Activated effector memory CD4-positive, alpha-beta T cell treated with Interleukin-2 at 50 U/mL for 16 hours (primary cell): ENCODE measurements at places on chromosomes 6 and 20.

GRCh38 chr20:1569415-1569881 lies 11.9 kb upstream of the SIRPD start:
- DNase-seq = no peak

DNA sequence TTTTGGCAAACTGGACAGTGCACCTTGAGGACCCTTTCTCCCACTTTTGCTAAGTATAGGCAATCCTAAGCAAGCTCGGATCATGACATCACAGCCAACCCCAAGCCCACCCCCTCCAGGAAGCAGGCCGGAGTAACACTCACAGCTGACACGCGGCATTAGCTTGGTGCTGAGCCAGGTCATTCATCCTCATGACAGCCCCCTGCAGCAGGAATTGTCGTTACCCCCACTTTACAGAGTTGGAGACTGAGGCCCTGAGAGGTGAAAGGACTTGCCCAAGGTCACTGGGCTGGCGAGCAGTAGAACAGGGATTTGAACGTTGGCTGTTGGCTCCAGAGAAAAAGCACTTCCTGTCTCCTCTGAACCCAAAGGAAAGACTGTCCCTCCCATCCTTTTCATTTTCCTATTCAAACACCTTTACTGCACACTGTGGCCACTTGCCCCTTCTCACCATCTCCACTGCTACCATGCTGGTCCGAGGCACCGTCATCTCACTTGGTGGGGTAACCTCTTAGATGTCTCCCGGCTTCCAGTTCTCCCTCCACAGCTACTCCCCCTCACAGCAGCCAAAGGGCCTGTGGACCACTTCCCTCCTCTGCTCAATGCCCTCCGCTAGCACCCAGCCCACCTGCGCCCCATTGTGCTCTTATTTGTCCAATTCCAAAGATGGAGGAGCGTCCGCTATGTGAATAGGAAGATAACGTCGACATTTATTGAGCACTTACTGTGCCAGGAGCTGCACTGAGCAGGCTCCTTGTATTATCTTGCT lies 84.7 kb downstream of the PREX1 start:
- no peak for DNase-seq

DNA sequence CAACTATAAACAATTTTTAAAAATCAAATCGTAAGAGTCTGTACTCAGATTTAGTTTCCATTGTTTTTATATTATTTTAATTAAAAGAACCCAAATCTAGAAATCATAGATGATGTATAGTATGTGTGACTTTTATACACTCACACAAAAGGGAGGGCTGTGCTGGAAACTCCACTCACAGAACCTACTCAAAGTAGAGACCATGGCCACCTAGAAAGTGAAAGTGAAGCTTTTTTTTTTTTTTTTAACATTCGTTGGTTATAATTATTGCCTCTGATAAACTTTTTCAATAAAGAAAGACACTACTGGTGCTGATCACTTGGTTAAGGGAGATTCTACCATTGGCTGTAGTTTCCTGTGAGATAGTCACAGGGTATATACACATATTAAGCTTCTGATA lies 37.9 kb upstream of the PRL start:
- DNase-seq = no peak

- no peak for DNase-seq
Observed at GRCh38 chr6:75158176-75158575, 47.7 kb downstream of the COL12A1 start.

GRCh38 chr6:118705544-118706491 lies 54.4 kb upstream of the CEP85L start:
- DNase-seq = no peak

GRCh38 chr6:114284281-114284680 lies 58.5 kb downstream of the HS3ST5 start:
- no peak for DNase-seq

DNA sequence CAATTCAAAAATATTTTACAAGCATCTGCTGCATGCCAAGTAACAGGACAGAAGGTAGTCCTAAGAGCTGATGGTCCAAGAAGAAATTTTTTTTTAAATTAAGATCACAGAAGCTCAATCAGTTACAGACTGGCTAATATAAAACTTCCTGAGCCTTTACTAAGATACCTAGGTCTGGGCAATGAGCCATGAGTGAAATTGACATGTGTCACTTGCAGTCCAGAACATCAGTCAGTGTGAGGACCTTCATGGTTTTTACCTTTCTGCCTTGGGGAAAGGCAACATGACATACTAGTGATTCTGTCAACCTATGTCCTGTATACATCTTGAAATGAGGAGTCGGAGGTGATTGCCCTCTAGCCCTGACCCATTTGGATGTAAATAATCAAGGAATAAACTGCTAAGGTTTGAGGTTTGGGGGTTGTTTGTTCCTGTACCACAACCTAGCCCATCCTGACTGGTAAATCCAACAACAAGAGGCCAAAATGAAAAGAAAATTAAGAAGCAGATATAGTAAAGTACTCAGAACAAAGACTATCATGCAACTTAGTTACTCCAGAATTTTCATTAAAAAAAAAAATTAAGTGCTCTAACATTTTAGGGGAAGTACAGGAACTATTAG lies 70.0 kb downstream of the CNKSR3 start:
- no peak for DNase-seq

DNA sequence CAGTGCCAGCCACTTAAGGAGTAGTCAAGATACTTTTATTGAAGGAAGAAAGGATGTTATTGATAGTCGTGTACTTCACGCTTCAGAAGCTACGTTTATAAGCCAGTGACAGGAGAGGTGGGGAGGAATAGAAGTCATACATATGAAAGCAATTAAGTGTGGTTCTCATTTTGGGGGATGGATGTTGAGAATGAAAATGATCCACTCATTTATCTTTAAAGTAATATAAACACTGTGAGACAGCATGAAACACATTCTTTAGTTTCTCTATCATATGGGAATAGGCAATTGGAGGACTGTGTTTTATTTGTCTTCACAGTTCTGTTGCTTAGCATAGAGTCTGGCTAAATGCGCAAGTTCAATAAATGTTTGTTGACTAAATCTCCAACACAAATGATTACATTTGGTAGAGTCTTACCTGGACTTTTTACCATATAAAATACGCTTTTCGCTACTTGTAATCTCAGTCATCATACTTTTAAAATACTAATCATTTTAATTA lies 35.2 kb downstream of the AK9 start:
- no peak for DNase-seq

DNA sequence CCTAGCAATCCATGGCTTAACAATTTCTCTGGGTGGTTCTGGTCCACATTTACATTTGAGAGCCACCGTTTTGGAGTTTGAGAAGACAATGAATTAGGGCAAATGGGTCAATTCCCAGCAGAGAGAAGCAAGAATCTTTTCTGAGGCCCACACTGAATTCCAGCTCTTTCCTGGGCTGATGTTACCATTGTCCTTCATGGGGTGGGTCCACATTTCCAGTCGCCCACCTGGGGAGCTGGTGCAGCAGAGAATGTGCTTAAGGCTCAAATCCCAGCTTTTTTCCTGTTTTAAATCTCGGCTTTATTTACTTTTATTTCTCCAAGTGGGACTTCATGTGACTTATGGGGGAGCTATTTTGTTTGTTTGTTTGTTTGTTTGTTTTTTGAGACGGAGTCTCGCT lies 44.2 kb upstream of the TFAP2C start:
- DNase-seq = no peak

DNA sequence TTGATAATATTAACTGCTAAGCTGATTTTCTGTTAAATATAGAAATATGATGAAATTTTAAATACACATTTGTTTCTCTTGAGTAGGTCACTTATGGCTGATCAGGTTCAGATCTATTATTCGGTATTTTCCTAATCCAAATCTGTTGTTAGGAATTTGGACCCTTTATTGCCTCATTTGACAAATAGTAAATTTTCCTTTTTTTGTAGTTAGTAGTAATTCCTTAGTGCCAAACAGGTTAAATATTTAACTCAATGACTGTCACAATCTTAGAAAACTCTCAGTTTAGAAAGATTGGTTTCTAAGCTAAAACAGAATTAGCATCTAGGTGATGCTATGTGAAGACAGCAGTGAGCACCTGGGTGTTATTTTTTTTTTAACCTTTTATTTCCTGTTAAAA lies 1598.9 kb downstream of the KHDRBS2 start:
- no peak for DNase-seq

DNA sequence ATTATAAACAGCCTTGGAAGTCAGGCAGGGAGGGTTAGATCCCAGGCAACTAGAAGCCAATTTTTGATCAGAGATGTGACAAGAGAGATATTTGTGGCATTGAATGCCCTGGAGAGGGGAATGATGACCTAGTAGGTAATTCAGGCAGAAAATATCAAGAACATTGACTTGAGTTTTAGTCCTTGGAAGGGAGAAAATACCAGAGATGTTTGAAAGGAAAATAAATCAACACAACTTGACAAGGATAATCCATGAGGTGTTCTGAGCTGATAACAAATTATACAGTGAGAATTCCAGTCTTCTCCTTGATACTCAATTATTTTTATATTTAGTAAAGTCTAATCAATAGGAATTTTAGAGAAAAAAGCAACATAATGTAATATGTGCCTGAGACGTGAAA lies 10.6 kb upstream of the MARCKS start:
- no peak for DNase-seq

- no peak for DNase-seq
Observed at GRCh38 chr6:138844192-138844591, 48.3 kb downstream of the ECT2L start.

GRCh38 chr20:48387675-48388074 lies 440.1 kb downstream of the PREX1 start:
- no peak for DNase-seq

DNA sequence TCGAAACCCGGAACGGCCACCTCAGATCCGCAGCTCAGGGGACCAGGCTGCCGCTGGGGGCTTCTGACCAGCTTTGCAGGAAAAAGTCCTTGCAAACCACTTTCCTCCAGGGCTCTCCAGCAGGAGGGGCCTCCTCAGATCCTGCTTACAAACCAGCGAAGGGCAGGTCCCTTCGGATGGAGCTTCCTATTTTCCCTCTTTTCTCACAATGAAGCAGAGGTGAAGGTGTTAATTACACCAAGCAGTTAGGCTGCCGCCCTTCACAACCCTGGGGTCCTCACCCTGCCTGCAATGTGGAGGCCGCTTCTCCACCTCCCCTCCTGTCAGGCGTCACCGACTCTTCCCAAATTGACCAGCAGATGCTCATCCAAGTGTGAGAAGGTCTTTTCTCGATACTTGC lies 5.7 kb downstream of the ARHGAP40 start:
- no peak for DNase-seq

GRCh38 chr6:154736618-154737259 lies 3.5 kb downstream of the SCAF8 start:
- no peak for DNase-seq
